ENCODE measurements at places on chromosomes 11 and 22. TPM values are rescaled to one million over a fixed set of nuclear protein-coding genes. Genes with fewer than 3 reads are reported as not detected.

DNA sequence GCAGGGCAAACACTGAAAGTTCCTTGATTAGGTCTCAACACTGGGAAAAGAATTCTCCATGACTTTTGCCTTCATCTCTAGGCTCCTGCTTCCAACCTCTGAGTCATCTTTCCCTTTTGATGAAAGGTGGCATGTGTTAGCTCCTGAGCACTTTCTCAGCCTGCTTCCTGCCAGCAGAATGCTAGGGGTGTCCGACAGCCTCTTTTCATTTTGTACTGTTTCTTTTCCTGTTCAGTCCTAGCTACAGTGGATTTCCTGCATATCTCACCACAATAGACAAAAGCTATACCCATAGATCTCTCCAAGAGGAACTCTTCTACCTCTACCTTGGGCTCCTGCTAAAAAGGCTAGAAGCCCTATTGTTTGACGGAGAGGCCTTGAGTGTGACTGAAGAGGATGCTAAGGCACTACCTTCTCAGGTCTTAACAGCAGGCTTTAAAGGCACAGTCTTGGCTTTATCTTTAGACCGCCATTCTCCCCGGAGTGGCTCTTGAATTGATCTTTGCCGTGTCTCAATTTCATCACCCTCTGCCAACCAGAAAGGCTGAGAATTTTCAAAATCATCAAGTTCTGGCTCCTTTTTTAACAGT, 145.5 kb downstream of the RBFOX2 start:
- no peak overlapping the region for H3K27ac ChIP-seq
- no peak overlapping the region for H3K4me3 ChIP-seq
- H3K36me3 ChIP-seq = no peaks in the 10 kb centered on the region
- H3K27me3 ChIP-seq = no peaks in the 10 kb centered on the region
- DNase-seq = peak; percentile 19

DNA sequence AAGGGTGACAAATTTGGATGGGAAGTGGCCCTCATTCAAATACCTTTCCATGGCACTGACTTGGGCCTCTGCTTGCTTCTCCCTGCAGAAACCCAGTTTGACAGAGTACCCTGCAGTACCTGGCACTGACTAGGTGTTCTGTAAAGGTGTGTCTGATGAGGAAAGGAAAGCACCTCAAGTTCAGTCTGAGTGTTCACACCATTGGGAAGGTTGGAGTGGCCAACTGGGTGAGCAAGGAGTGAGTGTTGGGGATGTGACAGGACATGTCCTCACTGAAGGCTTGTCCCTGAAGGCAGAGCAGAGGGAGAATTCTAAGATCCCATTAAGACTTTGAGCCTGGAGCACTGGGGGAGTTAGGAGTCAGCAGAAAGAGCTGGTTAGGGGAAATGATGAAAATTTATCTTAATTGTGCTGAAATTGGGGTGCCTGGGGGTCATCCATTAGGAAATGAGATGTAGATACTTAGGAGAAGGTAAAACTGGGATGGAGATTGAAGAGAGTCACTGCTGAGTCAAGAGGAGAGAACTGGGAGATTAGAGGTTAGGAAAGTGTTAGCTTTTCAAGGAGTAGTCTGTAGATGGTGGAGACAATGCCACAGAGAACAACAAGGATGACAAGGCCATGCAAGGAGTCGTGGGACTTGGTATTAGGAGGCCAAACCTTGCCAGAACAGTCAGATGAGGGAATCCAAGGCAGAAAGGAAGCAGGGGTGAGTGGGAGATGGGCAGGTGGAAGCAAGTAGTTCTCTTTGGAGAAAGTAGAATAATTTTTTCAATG, 6.1 kb downstream of the SREBF2 start:
- peaks cover 21% of the 10 kb centered on the region for H3K4me1 ChIP-seq
- no peak overlapping the region for H3K27ac ChIP-seq
- H3K36me3 ChIP-seq = peaks cover 9% of the 10 kb centered on the region
- H3K27me3 ChIP-seq = no peaks in the 10 kb centered on the region
- H3K4me3 ChIP-seq = no peak overlapping the region

GRCh38 chr11:71338801-71339395, 86.5 kb upstream of the SHANK2 start:
- H3K4me3 ChIP-seq = no peak overlapping the region
- H3K36me3 ChIP-seq = no peaks in the 10 kb centered on the region
- DNase-seq = no peak
- no peak overlapping the region for H3K27ac ChIP-seq
- H3K27me3 ChIP-seq = no peaks in the 10 kb centered on the region

- H3K36me3 ChIP-seq = no peaks in the 10 kb centered on the region
- no peaks in the 10 kb centered on the region for H3K27me3 ChIP-seq
- DNase-seq = no peak
- H3K4me1 ChIP-seq = no peaks in the 10 kb centered on the region
Measured at GRCh38 chr11:110452720-110453119, 23.0 kb downstream of the FDX1 start.

GRCh38 chr11:96781082-96781481, 391.3 kb downstream of the JRKL start:
- H3K27ac ChIP-seq = no peak overlapping the region
- H3K27me3 ChIP-seq = no peaks in the 10 kb centered on the region
- H3K4me3 ChIP-seq = no peak overlapping the region
- no peaks in the 10 kb centered on the region for H3K4me1 ChIP-seq
- no peaks in the 10 kb centered on the region for H3K36me3 ChIP-seq
- DNase-seq = no peak

DNA sequence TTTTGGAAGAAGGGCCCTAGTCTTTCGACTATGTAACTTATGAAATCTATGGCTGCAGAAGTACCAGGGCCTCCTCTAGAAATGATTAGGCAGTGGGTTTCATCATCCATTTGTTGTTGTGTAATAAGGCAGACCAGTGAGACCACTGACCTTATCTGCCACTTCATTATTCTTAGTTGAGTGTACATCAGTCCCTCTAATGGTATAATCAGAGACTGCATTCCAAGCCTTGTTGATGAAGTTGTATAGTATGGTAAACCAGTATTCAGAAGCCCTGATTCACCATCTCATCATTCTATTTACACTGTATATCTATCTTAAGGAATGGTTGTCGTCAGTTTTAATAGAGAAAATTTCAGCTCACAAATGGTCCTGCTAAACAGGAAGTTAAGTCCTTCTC, 32.2 kb upstream of the GRIA4 start:
- H3K27me3 ChIP-seq = no peaks in the 10 kb centered on the region
- H3K4me1 ChIP-seq = no peaks in the 10 kb centered on the region
- no peak overlapping the region for H3K4me3 ChIP-seq
- no peak overlapping the region for H3K27ac ChIP-seq

DNA sequence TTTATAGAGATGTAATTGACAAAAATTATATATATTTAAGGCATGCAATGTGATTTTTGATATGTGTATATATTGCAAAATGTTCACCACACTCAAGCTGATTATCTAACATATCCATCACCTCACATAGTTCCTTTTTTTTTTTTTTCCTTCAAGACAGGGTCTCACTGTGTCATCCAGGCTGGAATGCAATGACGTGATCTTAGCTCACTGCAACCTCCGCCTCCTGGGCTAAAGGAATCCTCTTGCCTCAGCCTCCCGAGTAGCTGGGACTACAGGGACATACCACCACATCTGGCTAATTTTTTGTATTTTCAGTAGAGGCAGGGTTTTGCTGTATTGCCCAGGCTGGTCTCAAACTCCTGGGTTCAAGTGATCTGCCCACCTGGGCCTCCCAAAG, 65.1 kb upstream of the SLC35C1 start:
- no peaks in the 10 kb centered on the region for H3K36me3 ChIP-seq
- no peak overlapping the region for H3K27ac ChIP-seq

DNA sequence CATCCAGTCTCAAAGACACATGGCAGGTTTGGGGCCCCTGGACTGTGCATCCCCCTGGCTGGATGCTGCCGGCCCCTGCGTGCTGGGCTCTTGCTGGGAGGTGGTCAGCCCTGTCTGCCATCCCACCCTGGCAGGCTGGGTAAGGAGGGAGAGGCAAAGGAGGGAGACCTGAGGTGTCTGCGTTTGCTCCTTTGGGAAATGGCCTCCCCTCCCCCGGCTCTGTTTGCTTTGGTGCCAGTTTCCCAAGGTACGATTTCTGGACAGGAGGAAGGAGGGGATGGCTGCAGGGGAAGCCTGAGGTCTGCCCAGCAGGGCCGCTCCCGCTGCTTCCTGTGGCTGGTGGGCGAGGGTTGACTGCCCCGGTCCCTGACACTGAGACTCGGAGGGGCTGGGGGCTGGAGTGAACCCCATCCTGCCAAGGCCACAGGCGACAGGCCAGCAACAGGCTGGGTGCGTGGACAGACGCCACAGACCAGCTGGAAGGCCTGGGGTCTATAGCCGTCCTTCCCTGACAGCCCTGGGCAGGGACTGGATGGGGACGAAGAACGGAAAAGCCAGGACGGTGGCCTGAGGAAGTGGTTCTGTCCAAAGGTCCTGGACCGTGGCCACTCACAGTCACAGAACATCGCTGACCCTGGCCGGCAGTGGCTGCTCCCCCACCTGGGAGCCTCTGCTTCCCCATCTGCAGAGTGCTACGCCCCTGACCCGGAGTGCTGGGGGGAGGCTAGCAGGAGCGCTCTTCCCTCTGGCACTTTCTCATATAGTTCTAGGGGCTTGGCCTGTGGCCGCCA, 38.0 kb downstream of the OSBPL5 start:
- H3K36me3 ChIP-seq = no peaks in the 10 kb centered on the region
- DNase-seq = no peak
- H3K4me3 ChIP-seq = no peak overlapping the region
- H3K4me1 ChIP-seq = no peaks in the 10 kb centered on the region
- H3K27me3 ChIP-seq = no peaks in the 10 kb centered on the region

The CD3D gene
- not detected for total RNA-seq

- H3K27me3 ChIP-seq = no peaks in the 10 kb centered on the region
- H3K4me1 ChIP-seq = peaks cover 7% of the 10 kb centered on the region
- H3K4me3 ChIP-seq = no peak overlapping the region
- H3K27ac ChIP-seq = no peak overlapping the region
Measured at GRCh38 chr11:46270684-46271083, 6.8 kb upstream of the CREB3L1 start.

GRCh38 chr11:19705936-19706335, 6.7 kb upstream of the NAV2 start:
- H3K27me3 ChIP-seq = peaks cover 15% of the 10 kb centered on the region
- no peaks in the 10 kb centered on the region for H3K36me3 ChIP-seq
- DNase-seq = no peak
- no peak overlapping the region for H3K27ac ChIP-seq
- H3K4me3 ChIP-seq = no peak overlapping the region

DNA sequence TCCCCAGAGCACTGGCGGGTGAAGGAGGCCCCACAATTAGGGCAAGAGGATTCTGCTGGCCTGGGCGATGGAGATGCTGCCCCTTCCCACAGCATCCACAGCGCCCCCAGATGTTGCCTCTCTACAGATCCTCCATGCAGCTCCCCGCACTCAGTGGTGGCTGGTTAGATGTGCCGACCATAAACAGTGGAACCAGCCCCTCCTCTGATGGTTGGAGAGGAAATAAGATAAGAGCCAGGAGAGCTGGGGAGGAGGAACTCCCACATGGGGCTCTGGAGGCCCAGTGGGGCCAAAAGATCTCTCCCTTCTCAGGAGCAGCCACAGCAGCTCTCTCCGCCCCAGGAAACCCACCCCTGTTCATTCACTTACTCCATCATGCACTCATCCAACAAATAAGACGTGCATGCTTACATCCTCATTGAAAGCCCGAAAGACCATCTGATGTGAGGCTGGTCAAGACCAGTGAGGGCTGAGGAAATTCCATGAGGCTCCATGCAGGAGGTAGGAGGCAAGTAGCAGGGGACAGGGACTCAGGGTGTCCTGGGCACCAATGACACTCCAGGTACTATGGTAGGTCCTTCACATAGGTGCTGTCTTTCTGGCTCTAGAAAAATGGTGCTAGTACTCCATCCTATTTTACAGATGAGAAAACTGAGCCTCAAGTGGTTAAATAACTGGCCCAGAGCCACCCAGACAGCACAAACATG, 1.5 kb downstream of the PTGDR2 start:
- H3K27ac ChIP-seq = no peak overlapping the region
- H3K4me1 ChIP-seq = no peaks in the 10 kb centered on the region
- peaks cover 36% of the 10 kb centered on the region for H3K27me3 ChIP-seq
- DNase-seq = no peak

The OR2AG2 gene
- 0.25 TPM for total RNA-seq

The APOL5 gene
- not detected for total RNA-seq

DNA sequence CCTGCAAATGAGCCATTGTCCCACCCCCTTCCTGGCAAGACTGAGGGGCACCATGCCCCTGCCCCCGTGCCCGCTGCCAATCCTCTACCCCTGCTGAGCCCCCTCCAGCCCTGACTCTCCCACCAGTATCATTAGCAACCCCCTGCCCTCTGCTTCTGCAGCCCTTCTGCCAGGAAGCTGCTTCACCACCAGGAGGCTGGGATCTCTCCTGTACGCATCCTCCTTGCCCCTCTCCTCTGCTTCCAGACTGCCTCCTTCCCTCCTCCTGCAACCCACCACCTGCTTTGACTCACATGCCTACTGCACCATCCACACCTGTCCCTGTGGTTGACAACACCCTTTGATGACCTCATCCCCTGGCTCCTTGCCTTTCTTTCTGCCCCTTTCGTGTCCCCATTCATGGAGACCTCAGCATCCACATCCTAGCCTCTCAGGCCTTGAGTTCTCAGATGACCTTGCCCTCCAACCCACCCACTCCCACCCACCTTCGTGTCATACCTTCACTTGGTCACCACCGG, 13.4 kb upstream of the PNPLA3 start:
- no peaks in the 10 kb centered on the region for H3K27me3 ChIP-seq
- no peak for DNase-seq

GRCh38 chr11:103929170-103929903, 107.1 kb upstream of the DDI1 start:
- no peak for DNase-seq
- H3K27ac ChIP-seq = no peak overlapping the region
- no peak overlapping the region for H3K4me3 ChIP-seq
- H3K4me1 ChIP-seq = peaks cover 29% of the 10 kb centered on the region
- H3K27me3 ChIP-seq = no peaks in the 10 kb centered on the region

DNA sequence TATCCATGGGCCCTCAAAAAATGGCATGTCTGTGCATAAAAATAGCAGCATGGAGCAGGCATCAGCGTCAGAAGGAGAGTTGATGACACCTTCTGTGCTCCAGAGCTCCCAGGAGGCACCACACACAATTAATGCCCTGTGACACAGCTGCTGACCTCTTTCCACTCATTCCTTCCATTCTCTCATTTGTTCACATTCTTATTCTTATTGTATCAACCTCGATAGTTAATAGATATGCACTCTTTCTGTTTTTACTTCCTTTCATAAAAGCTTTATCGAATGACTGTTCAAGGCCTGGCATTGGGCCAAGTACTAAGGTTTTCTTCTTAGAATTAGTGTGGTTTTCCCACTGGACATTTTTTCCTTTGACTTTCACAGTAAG, 266.0 kb upstream of the MTNR1B start:
- no peak overlapping the region for H3K27ac ChIP-seq
- H3K4me1 ChIP-seq = peaks cover 7% of the 10 kb centered on the region
- no peaks in the 10 kb centered on the region for H3K27me3 ChIP-seq
- no peak overlapping the region for H3K4me3 ChIP-seq

Data from neural progenitor cell (in vitro differentiated cells).